ENCODE measurements at places on chromosomes 13 and 19.

DNA sequence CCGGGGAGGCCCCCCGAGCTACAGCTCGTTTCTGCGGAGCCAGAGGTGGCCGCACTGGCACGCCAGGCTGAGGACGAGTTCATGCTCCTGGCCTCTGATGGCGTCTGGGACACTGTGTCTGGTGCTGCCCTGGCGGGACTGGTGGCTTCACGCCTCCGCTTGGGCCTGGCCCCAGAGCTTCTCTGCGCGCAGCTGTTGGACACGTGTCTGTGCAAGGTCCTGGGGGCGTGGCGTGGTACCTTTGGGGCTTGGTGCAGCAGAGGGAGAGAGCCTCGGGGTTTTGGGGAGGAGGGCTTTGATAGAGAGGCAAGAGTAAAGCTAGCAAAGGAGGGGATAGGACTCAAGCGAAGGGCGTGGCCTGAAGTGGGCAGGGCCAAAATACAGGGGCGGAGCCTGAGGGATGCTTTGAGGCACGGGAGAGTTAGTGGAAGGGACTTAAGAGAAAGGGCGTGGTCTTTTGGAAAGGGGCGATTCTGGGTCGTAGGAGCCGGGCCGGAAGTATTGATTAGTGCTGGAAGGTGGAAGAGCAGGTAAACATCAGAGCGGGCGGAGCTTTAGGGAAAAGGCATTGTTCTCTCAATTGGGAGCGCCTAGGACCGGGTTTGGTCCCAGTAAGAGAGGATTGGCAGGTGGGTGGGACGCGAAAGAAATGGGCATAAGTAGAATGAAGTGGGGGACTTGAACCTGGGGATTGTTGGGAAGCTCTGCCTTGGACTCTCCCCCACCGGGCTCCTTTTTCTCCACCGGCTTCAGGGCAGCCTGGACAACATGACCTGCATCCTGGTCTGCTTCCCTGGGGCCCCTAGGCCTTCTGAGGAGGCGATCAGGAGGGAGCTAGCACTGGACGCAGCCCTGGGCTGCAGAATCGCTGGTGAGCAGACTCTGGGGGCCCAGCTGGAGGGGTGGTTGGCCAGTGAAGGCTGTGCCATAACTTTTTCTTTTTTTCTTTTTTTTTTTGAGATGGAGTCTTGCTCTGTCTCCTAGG lies 1.2 kb downstream of the PPM1N start:
- no peak for DNase-seq

DNA sequence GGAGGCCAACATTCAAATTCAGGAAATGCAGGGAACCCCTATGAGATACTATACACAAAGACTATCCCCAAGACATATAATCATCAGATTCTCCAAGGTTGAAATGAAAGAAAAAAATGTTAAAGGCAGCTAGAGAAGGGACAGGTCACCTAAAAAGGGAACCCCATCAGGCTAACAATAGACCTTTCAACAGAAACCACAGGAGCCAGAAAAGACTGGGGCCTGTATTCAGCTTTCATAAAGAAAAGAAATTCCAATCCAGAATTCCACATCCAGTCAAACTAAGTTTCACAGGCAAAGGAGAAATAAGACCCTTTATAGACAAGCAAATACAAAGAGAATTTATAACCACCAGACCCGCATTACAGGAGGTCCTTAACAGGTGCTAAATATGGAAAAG lies 1703.6 kb upstream of the PRR20A start:
- DNase-seq, result no peak

DNA sequence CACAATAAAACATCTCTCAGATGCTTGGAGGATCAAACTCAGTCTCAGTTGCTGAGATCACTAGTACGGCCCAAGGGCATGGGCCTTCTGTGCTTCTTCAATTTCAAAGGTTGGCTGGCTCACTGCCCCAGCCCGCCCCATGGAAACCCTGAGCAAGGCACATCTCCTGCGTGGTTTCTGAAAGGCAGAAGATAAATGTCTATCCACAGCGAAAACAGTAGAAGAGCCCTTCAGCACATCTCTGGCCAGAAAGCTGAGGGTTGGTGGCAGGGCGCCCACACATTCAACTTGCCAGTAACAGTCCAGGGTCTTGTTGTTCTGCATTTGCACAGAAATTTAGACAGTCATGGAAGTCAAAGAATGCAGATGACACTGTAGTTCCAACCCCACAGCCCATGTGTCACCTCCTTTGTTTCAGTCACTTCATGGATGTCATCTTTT lies 24.0 kb upstream of the KATNAL1 start:
- DNase-seq, result no peak

GRCh38 chr13:40187841-40188591 lies 478.4 kb downstream of the FOXO1 start:
- DNase-seq, result peak; percentile 33

- no peak for DNase-seq
These were observed 9.3 kb upstream of the CDX2 start for GRCh38 chr13:27978301-27978968.

- no peak for DNase-seq
These were observed 93.4 kb downstream of the FLT1 start for GRCh38 chr13:28401303-28402056.

DNA sequence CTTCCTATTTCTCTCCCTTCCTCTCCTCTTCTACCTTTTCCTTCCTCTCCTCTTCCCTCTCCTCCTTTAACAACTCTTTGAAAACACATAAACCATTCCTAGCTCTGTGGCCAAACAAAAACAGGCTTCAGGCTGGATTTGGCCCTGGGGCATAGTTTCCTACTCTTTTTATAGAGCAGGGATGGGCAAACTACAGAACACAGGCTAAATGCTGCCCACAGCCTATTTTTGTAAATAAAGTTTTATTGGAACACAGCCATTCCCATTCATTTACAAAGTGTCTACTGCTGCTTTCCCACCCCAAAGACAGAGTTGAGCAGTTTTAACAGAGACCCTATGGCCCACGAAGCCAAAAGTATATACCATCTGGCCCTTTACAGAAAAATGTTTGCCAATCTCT lies 35.4 kb downstream of the LHFPL6 start:
- DNase-seq, result no peak

DNA sequence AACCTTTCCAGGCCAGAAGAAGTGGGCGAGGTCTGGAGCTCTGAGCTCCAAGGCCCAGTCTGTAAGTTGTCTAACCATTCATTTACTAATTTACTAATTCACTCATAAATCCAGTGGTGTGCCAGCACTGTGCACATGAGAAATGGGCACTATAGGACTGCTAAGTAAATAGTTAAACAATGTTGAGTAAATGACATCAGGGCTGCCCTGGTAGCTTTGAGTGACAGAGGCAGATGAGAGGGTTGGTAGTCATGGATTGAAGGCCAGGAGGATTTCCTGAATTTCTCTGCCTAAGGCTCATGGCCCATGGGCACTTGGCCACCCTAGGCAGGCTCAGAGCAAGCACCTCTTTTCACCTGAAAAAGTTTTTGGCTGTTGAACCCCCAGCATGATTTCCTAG lies 216.9 kb upstream of the RXFP2 start:
- DNase-seq, result no peak

- no peak for DNase-seq
These were observed 57.4 kb downstream of the KCNRG start for GRCh38 chr13:50072676-50073075.

GRCh38 chr19:5011476-5012238 lies 42.7 kb downstream of the KDM4B start:
- no peak for DNase-seq

- no peak for DNase-seq
These were observed 2.0 kb upstream of the TMEM221 start for GRCh38 chr19:17450264-17451075.

GRCh38 chr13:112753833-112754232 lies 64.0 kb downstream of the ATP11A start:
- no peak for DNase-seq

DNA sequence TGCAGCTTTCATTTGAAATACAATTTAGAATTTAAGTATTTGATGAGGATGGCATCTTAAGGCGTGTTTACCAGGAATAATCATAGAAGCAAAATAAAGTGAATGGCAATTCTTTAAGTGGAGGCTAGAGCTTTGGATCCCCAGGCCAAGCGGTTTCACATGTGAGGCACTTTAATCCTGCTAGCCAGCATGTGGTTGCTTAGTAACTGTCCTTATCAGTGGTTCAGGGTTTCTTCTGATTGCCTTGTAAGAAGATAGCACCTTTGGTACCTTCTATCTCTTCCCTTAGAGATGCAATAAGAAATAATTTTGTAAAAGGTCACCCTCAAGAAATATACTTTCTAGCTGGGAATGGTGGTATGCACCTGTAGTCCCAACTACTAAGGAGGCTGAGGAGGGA lies 38.9 kb upstream of the SERP2 start:
- DNase-seq, result no peak

DNA sequence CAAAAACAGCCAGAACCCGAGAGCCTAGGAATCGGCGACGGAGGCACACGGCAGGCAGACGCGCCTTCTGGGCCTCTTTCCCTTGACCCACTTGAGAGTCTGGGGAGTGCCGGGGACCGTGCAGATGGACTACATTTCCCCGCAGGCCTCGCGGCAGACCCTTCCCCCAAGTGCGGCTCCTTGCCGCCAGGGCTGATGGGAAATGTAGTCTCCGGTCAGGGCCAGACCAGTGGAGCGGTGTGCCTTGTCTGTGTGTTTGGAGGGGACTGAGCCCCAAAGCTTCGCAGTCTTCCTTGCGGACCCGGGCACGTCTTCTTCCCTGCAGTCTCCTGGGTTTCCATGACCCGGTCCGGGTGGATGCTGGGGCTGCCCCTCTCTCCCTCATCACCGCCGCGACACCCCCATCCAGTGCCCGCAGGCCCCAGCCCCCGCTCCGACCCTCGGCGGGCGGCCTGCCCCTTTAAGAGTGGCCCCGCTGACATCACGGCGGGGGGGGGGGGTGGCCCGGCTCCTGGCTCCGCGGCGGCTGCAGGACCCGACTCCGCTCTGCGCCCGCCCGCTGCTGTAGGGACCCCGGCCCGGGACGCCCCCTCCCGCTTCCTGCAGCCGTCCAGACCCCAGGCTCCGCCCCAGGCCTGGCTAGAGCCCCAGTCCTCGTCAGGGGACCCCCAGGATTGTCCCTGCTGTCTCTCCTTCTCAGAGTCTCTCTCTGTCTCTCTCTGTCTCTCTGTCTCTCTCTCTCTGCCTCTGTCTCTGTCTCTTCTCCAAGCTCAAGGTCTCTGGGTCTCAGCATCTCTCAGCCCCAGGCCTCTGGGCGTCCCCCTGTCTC lies 758 bp upstream of the CACNG7 start:
- no peak for DNase-seq

DNA sequence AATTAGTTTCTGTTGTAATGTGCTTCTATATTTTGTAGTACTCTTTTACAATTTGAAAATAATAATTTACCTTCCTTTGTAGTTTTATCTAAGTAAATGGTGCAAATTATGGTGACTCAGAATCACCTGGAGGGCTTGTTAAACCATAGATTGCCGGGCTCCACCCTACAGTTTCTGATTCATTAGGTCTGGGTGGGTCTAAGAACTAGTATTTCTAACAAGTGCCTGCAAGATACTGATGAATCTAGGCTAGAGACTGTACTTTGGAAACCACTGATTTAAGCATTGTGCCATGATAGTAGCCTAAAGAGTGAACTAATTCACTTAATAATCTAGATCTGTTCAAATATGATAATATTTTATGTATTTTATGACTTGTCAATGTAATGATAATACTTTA lies 437.4 kb upstream of the SPRY2 start:
- DNase-seq, result no peak

GRCh38 chr13:51342706-51343105 lies 3.2 kb downstream of the SERPINE3 start:
- no peak for DNase-seq

GRCh38 chr13:109348519-109349258 lies 437.7 kb downstream of the IRS2 start:
- DNase-seq, result no peak

DNA sequence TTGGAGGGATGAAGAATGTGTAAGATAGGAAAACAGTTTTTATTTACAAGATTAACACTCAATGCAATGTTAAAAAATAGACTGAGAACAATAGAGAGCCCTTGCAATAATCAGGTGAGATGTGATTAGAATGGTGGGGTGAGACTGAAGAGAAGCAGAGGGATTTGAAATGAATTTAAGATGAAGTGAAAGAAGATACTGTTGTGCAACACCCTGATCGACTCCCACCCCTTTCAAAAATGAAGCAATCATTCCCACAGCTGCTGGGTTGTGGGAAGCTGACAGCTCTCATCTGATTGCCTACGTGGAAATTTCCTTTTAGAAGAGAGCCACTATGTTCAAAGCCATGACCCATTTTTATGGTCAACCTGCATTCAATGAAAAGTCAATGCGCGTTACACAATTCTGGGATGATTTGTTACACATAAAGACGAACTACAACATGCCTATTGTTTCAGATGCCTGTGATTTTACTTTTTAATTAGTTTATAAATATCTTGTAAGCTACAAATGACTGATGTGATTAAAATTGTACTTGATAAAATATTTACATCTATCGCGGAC lies 1374.8 kb downstream of the PCDH9 start:
- DNase-seq, result no peak

DNA sequence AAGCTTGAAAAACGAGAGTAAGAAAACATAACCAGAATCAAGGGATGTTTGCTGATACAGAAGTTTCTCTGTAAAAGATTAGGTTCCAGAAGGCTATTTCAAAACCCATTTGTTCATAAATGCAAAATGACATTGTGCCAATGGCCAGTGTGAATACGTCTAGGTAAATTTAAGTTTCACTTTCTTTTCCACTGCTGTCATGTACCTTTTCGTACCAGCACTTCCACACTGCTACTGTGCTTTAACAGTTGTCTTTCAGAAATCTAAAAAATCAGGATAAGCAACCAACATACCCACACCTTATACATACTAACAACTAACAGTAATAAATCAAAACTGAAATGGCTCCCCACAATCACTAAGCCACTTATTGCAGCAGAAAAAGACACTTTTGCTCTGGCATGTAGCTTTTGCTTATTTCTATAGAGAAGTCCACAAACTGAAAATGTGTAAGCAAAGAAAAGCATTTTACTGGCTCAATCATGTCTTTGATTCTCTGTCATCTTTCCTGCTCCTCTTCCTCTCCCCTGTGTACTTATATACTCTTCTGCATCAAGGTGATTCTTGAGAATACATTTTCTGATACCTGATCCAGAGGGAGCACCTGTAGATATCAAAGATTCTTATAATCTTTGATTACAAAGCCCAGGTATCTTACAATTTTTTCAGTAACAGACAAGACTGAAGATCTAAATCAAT lies 34.3 kb downstream of the ELF1 start:
- no peak for DNase-seq

GRCh38 chr13:73058736-73059459 lies at the start of gene KLF5:
TSS of gene KLF5 (plus strand) at chr13:73059005. CDS start at chr13:73059328, 323 bp downstream.
- peak; percentile 91 for DNase-seq

DNA sequence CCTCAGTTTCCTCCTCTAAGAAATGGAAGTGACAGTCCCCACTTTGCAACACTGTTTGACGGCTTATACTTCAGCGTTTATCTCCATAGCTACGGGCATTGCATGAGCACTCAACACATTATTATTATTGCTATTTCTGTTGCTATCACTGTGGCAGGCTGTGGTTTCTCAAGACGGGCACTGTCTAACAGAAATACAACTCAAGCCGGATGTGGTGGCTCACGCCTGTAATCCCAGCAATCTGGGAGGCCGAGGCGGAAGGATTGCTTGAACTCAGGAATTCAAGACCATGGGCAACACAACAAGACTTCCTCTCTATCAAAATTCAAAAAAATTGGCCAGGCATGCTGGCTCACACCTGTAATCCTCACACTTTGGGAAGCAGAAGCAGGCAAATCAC lies 4.9 kb upstream of the ZSWIM4 start:
- no peak for DNase-seq

Data from effector memory CD4-positive, alpha-beta T cell (primary cell).